Amygdala (tissue), 56 donors: ENCODE measurements at places on chromosomes 1 and 21.
A peak's percentile ranks its signal among the peaks of the same experiment; 100 is the strongest.

- no peak for DNase-seq
Measured at GRCh38 chr1:24966724-24967346, 36.8 kb upstream of the RUNX3 start.

DNA sequence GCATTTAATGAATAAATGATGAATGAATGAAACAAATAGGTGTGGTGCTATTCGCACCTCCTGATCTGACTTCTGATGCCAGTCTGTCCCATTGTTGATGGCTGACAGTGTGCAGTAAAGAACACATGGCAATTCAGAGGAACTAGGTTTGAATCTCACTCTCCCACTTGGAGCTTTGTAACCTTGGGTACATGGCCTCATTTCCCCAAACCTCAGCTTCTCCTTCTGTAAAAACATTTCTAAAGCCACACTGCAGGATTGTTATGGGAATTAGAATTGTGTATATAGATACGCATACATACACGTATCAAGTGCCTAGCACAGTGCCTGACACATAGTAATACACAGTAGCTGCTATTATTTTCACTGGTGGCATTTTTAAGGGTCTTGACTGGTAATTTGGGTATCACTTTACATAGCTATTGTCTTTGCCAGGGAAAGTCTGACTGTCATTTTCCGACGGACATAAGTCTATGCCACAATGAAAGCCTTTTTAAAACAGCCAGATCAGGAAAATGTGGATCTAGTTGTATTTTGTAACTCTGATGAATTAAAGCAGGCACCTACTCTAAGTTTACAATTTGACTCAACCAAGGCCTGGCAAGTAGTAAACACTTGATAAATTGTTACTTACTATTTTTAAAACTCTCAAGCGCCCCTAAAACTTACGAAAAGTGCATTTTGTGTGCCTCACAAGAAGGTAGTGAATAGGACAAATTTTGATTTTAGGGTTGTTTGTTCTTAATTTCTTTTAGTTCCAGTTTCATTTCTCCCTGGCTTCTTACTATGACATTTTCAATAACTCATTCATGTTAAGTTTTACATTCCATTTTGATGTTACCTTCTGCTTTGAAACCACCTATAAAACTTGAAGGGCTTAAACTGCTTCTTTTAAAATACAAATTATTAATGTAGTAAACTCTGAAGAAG, 164.4 kb downstream of the SDCCAG8 start:
- no peak for DNase-seq

DNA sequence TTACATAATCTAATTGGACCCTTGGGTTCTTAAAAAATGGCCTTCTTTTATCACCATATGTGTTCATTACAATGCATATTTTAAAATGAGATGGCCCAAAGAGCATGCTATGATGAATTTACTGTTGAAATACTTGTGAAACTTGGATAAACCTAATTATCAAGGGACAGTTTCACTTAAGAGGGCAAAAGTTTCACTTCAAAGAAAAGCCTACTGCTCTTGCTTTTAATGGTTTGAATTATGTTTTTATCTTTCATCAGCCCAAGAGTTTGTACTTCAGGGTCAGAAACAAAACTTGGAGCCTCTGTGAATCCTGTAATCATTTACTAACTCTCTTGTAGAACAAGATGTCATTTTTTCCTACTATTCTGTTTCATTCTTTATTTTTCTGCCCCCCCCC, 32.3 kb downstream of the POU2F1 start:
- DNase-seq = no peak

DNA sequence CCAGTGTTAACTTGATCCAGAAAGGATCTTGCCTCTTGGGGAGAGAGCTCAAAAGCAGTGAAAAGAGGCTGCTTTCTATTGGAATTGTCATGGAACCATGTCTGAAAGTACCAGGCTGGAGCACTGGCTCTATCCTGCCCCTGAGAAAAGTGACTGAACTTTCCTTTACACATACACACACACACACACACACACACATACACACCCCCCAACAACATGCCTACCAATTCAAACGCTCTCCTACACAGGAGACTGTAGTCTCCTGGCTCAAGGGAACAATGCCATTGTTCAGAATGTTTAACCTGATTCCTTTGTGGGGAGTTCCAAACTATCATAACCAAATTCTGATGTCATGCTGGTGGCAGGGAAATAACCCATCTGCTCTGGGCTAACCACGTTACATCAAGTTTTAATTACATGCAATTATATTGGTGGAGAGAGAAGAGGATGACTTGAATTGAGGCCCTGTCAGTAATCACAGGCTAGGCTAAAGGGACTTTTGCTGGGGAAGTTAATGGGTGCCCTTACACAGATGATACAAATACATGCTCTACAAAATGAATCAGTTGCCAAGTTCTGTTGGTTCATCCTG, 52.3 kb upstream of the DUSP10 start:
- DNase-seq = no peak

DNA sequence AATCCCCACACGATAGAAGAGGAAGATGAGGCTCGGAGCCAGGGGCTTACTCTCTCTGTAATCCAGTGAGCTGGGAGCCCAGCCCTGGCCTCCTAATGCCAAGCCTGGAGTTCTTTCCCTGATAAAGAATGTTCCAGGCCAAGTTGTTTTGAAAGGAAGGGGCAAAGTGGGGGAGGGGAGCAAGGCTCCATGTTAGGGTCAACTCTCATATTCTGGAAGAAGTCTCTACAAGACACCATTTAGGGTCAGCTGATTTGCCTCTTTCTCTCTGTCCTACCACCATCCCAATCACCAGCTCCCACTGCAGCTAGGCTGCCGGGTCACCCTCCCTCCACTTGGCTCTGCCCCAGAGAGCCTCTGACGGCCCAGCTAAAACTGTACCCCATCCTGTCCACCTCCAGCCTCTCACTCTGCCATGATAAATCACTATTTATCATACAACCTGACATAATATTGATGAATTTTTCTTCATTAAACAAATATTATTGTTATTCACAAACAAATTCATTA, 95.0 kb downstream of the GLIS1 start:
- DNase-seq = no peak

DNA sequence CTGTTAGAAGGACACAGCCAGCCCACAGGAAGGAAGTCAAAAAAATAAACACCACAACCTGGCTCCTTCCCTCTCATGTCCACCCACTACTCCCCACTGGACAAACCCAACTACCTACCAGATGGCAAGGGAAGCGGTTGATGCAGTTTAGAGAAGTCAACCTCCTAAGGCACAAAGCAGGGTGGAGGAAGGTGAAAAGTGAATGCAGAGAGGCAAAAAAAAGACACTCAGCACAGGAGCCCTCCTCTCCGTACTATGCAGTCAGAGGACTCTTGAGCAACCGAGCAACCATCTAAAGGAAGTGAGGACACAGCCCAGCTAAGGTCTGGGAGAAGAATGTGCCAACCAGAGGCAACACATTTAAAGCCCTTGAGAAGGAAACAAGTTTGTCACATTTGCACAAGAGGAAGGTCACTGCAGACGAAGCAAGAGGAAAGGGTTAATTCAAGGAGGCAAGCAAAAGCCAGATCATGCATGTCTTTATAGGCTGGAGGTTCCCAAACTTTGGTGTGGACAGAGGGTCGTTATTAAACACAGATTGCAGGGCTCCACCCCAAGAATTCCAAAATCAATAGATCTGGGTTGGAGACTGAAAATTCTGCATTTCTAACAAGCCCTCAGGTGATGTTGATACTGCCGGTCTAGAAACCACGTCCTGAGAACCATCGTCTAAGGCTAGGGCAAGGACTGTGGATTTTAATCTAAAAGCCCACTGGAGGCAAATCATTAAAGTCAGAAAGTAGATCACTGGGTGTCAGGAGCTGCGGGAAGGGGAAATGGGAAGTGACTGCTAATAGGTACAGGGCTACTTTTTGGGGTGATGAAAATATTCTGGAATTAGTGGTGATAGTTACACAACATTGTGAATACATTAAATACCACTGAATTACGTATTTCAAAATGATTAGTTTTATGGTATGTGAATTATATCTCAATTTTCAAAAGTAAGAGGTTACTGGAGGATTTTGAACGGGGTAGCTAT, 19.7 kb downstream of the TP53BP2 start:
- no peak for DNase-seq

DNA sequence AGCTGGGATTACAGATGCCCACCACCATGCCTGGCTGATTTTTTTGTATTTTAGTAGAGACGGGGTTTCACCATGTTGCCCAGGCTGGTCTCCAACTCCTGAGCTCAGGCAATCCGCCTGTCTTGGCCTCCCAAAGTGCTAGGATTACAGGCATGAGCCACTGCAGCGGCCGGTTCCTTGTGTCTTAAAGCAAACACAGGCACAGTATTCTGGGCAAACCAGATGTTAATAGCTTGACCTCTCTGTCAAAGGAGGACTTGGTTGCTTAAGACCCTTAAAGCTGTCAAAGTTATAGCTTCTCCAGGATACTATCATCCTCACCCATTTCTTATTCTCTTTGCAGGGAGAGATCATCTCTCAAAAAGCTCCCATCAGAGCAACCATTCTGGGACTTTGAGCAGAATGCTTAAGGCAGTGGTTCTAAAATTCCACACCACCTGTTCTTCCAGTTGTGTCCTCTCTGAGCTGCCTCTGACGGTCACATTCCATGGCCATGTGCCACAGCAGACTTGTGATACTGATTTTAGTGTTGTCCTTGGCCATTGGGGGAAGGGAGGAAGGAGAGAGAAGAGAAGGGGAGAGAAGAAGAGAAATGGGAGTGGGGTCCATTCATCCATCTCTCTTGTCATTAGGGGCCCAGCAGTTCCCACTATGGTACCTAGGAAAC, 81.8 kb downstream of the PBX1 start:
- DNase-seq = no peak

DNA sequence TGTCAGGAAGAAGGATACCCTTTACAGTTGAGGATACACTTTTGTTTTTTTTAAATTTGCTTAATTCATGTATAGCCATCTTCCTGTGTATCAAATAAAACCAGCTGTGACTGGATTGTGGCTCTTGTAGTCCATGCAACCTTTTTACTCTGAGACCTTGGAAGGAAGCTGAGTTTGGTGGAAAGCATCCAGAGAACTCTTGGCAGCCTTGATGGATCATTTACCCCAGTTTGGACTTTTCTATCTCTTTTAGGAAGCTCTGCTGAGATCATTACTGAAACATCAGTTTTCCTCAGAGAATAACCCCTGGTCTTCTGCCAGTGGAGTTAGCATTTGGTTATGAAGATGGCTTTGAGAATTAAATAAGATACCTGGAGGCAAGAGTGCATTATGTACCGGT, 21.2 kb upstream of the APOBEC4 start:
- DNase-seq = no peak

- peak; percentile 17 for DNase-seq
Measured at GRCh38 chr1:7207875-7208646, 422.8 kb downstream of the CAMTA1 start.

DNA sequence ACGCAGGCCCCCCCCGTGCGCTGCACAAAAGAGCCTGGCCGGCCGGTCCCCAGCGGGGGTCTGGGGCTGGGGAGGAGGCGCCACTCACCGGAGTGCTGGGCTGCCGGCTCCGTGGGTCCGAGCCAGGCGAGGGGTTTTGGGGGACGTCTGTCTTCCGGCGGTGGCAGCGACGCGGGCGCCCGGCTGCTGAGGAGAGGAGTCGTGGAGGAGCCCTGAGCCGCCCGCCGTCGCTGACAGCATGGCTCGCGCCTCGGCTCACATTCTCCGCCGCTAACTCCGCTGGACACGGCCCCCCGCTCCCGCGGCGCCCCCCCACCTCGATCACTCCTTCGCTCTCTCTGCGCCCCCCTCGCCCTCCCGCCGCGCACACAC, 649 bp downstream of the AHDC1 start:
- DNase-seq = no peak
